Hypothalamus (tissue), 51 donors: ENCODE measurements at places on chromosomes 11 and 22.

DNA sequence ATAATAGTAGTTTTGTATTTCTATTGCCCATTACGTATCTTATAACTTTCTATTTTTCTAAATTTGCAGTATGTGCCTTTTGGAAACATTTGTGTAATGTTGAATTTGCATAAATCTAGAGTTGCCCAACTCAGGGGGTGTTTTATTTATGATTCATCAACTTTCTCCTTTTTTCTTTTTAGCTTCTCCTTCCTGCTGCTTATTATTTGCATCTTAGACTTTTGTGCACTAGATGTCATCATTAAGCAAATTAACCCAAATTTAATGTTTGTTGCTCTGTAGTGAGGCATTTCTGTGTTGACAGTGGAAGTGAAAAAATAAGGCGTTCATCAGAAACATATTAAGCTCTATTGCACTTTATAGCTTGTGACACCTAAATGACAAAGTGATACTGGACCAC, 56.2 kb upstream of the ZBED5 start:
- no peak for DNase-seq

DNA sequence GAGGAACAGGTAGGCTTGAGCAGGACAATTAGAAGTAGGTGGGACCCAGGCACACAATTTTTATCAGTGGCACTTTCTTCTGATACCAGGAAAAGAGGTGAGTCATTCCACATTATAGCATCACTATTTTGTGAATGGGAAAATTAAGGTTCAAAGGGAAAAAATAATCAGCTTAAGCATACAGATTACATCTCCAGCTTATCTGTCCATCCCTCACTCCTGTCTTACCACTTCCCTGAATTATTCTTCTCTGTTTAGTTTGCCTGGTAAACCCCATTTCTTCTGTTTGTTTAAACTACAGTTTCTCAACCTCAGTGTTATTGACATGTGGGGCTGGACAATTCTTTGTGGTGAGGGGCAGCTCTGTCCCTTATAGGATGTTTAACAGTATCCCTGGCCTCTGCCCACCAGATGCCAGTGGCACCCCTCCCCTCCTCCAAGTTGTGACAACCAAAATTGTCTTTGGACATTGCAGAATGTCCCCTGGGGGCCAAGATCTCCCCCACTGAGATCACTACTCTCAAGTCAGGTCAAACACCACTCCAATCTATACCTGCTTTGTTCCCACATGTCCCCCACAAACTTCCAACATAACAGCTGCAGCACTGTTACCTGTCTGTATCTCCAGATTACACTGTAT, 8.5 kb upstream of the XBP1 start:
- no peak for DNase-seq

- no peak for DNase-seq
These were observed 14.3 kb downstream of the POLR2F start for GRCh38 chr22:37967637-37968451.

GRCh38 chr11:100851584-100852152, 164.6 kb downstream of the ARHGAP42 start:
- DNase-seq: no peak

- no peak for DNase-seq
These were observed 419.0 kb downstream of the LRRC4C start for GRCh38 chr11:41040474-41040873.

DNA sequence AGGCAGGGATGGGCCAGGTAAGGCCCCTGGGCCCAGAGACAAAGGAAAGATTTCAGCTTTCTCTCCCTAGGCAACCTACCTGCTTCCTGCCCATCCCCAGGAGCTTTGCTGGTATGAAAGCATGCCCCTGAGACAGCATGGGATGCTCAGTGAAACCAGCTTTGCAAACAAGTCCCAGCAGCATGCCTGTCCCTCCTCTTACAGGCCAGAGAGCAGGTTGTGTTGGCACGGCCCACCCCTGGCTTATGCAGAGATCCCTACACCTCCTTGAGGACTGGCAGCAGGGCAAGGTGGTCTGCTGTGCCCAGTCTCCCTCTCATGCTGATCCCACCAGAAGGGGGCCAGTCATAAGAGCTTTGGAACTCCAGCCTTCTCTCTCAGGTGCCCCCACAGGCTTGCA, 3.1 kb downstream of the SCN4B start:
- DNase-seq: no peak

- no peak for DNase-seq
These were observed 13.4 kb upstream of the HYLS1 start for GRCh38 chr11:125873881-125874555.

GRCh38 chr22:36335621-36336020, 52.1 kb downstream of the MYH9 start:
- DNase-seq: no peak

- no peak for DNase-seq
These were observed 21.0 kb downstream of the SPECC1L start for GRCh38 chr22:24291515-24292201.

- DNase-seq: no peak
These were observed 126.9 kb upstream of the CHORDC1 start for GRCh38 chr11:90349731-90350130.

GRCh38 chr11:18466402-18466801, 10.7 kb downstream of the LDHAL6A start:
- DNase-seq: no peak

GRCh38 chr22:42299586-42300258, 29.3 kb upstream of the TCF20 start:
- no peak for DNase-seq

DNA sequence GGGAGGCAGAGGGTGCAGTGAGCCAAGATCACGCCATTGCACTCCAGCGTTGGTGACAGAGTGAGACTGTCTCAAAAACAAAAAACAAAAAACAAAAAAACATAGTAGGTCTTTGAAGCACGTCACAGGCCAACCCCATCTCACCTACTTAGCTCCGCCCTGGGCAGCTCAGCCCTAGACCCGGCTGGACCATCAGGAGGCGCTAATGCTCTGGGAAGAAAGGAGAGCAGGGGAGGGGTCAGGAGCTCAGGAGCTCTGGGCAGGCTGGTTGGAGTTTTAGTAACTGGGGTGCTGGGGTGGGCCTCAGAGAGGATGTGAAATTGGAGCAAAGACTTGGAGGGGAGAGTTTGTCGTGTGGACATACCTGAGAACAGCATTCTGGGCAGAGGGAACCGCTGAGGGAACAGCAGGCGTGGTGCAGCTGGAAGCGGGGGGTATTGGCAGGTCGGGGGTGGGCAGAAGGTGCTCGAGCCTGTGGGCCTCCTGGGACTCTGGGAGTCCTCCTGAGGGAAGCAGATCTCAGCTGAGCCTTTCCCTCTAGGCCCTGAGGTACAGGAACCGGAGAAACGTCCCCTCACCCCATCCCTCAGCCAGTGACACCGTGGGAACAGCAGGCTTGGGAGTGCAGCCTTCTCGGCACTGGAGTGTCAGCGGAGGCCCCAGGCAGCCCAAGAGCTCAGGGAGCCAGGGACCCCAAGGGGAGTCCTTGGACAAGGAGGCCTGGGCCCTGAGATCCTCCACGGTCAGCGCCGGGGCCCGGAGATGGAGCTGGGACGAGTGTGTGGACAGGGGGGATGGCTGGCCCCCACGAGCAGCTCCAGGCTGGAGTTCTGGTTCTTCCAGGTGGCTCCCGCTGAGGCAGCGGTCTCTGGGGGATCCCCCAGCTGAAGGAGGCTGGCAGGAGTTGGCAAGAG, 2.2 kb upstream of the RPS6KA4 start:
- no peak for DNase-seq

GRCh38 chr11:71163371-71163770, 89.0 kb downstream of the SHANK2 start:
- DNase-seq: no peak

- DNase-seq: no peak
These were observed 369.7 kb downstream of the INSC start for GRCh38 chr11:15484398-15484797.

DNA sequence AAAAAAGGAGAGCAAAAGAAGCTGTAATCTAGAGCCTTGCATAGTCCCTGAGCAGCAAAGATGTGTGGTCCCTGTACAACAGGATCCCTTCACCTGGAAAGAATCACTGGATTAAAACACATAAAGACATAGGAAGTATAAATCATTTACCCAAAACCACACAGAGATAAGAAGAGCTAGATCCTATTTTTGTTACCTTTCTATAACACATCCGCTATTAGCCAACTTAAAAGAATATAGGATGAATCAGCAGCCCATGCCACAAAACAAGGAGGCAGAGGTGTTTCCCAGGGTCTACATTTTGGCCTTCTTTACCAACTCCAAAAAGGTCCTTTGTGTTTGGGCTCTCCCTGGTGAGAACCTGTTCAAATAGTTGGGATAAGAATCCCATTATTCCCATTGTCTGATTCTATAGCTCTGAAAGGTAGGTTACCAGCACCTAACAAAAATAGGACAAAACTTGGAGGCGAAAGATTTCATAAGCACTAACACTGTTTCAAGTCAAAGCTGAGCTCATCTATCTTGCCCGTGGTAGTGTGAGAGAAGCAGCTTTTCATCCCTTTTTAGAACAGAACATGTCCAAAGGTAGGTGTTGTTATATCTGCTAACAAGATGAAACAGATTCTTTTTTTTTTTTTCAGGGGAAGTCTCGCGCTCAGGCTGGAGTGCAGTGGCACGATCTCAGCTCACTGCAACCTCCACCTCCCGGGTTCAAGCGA, 26.8 kb downstream of the PAK1 start:
- DNase-seq: no peak

DNA sequence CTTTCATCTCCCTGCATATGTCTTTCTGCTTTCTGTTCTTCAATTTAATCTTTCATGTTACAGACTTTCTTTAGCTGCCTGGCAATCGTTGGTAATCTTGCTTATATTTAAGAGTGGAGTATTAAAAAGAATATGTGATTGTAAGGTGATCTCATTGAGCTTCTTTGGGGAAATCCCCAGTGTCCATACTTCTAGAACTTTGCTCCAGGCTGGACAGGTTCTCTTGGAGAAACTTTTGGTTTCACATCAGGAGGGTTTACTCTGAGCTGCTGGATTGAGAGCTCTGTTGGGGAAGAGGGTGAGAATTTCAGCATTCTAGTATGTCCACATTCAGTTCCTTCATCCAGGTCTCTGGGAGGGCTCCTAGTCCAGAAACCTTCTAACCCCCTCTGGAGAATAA, 16.1 kb downstream of the LRRC75B start:
- DNase-seq: no peak

DNA sequence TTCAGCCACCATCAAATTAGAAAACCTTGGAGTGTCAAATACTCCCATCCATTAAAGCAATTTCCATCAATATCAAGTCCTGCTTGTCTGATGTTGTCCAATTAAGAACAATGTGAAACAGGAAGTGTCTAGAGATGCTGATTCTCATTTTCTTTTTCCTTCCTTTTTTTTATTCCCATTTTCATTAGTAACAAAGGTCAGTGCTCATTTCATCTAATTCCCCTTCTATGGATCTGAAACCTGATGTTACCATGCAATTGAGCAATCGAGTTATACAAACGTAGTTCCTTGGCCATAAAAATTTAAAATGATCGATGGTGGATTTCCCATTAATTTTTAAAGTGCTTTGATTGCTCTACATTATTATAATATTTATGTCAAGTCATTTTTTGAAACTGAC, 330.6 kb upstream of the ZC3H12C start:
- no peak for DNase-seq

GRCh38 chr22:35312198-35313059, 12.7 kb downstream of the TOM1 start:
- no peak for DNase-seq

DNA sequence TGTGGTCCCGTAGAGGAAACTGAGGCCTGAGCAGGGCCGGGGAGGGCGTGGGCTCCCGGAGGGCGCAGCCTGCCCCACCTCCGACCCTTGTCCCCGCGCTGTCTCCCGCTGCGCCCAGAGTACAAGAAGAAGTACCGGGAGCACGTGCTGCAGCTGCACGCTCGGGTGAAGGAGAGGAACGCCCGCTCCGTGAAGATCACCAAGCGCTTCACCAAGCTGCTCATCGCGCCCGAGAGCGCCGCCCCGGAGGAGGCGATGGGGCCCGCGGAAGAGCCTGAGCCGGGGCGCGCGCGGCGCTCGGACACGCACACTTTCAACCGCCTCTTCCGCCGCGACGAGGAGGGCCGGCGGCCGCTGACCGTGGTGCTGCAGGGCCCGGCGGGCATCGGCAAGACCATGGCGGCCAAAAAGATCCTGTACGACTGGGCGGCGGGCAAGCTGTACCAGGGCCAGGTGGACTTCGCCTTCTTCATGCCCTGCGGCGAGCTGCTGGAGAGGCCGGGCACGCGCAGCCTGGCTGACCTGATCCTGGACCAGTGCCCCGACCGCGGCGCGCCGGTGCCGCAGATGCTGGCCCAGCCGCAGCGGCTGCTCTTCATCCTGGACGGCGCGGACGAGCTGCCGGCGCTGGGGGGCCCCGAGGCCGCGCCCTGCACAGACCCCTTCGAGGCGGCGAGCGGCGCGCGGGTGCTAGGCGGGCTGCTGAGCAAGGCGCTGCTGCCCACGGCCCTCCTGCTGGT, 1.9 kb downstream of the NLRP6 start:
- no peak for DNase-seq

- no peak for DNase-seq
These were observed 1059.6 kb upstream of the RAG2 start for GRCh38 chr11:37657645-37658044.

DNA sequence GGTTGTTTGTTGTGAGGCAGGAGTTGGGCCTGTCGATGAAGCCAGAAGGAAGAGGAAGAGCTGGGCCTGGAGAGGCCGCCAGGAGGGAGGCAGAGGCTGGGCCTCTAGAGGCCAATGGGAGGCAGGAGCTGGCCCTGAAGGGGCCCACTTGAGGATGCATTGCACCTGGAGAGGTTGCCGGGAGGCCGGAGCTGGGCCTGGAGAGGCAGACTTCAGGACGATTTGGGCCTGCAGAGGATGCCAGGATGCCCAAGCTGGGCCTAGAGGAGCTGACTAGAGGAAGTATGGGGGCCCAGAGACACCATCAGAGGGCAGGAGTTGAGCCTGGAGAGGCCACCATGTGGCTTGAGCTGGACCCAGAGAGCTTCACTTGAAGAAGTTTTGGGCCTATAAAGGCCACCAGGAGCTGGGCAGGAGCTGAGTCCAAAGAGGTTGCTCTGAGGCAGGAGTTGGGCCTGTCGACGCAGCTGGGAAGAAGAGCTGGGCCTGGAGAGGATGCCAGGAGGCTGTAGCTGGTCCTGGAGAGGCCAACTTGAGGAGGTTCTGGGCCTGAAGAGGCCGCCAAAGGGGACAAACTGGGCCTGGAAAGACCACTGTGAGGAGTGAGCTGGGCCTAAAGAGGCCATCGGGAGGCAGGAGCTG, 39.0 kb downstream of the OR4C45 start:
- DNase-seq: no peak

GRCh38 chr22:27239520-27239919, 562.0 kb downstream of the MN1 start:
- no peak for DNase-seq

DNA sequence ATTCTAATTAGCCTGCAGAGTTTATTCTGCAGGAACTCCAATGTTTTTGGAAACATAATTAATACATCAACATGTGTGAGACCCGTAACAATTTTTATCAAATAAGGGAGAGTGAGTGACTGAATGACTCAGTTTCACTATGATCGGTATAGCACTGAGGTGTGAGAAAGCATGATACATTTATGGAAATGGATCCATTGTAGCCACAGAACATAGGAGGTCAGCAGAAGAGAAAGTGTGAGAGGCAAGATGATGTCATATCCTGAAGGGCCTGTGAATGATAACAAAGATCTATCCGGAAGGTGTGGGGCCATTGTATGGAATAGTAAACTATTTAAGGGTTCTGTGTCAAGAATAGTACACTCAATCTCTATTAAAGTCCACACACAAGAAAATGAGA, 1406.1 kb upstream of the TENM4 start:
- no peak for DNase-seq

- DNase-seq: no peak
These were observed 68.0 kb downstream of the ETS1 start for GRCh38 chr11:128519338-128519737.
